ENCODE measurements at places on chromosomes 13 and 19.

DNA sequence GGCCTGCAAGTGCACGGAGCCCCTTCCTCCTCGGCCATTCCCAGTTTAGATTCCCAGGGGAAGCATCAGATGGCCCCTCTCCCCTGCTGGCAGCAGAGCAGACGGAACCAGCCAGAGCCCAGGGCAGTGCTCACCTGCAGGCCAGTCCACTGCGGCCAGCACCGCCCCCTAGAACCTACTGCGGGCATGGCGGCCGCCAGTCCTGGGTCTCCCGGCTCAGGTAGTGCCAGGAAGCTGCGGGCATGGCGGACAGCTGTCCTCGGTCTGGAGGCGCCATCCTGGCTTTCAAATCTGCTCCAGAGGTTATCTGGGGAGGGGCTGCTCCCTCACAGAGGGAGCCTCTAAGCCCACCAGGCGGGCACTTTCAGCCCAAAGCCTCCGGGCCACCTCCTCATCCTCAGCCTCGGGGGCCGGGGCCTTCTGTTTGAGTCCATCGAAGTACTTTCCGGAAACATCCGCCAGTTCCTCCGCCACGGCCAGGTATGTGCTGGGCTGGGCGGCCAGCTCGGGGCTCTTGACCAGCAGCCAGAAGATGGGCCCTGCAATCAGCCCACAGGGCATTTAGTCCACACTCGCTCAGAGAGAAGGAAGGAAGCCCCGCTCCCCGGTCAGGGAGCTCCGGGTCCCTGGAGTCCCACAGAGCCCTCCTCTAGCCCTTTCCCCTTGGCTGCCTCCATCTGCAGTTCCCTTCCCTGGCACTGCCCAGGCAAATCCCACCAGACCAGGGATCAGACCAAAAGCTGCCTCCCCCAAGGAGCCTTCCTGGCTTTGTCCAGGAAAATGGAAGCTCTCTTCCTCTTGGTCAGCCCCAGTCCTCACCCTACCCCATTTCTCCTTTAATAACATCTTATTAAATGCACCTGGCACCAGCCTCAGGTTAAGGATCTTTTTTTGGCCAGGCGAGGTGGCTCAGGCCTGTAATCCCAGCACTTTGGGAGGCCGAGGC is 7.0 kb upstream of the GP6 start:
- no peak for DNase-seq

- no peak for DNase-seq
These were observed 42.6 kb upstream of the C13orf46 start for GRCh38 chr13:114016321-114017027.

DNA sequence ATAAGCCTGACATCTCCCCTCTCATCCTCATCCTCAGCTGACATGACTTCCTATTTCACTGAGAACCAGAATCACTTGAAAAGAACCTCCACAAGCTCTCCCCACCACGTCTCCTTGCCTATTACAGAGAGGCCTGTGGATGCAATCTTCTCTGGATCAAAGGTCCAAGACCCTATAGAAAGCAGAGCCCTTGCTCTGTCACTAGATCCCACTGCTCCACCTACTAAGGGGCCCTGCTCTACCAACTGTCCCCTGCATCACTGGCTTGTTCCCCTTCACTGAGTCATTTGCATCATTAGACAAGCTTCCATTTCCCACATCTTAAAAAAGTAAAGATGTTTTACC is 40.8 kb downstream of the RCBTB2 start:
- no peak for DNase-seq

DNA sequence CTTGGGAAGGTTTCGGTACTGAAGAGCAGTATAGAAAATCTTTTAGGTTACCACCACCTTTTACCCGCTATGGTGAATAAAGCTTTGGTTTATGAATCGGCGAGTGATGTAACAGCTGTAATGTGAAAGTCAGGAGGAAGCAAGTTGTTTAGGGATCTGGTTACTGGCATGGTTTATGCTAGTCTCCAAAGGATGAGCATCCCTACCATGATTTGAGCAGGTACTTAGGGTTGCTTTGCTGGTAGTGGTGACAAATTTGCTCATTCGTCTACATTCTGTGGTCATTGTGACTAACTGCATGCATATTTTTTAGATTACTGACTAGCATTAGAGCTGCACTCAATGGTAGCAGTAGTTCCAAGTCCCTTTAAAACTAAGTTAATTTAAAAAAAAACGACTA is 104.1 kb downstream of the FRY start:
- peak; percentile 42 for DNase-seq

DNA sequence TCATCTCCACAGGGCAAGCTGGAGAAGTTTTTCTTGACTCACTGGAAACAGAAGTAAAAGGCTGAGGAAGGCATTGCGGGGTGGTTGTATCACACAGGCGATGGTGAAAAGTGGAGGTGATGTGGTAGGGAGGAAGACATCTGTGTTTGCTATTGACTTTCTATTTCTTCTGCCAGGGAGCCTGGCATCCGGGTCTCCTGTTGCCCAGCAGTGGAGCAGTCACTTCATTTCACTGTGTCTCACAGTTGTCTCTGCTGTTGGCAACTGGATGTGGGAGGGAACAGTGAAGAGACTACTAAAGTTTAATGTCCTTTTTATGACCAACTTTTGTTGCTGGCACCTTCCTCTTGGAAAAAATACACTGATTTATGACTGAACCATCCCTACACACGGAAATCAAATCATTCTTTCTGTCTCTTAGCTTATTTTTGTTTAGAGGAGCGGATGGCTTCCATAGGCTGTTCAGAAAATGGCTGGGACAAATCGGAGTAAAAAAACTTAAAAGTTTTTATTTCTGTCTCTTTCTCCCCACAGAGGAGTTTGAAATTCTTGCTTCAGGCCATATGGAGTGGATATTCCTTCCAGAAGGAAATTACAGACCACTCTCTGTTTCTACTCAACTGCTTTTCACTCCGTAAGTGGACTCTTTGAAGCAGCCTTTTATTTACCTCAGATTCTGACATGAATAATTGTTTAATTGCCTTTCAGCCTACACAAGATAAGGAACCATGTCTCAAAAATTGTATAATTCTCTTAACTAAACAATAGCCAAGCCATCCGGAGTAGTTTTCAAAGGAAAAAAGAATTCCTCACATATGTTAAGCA is 23.8 kb upstream of the MEDAG start:
- no peak for DNase-seq

- DNase-seq, result no peak
These were observed 31.6 kb downstream of the CCNE1 start for GRCh38 chr19:29843180-29844051.

Measured in non-pigmented ciliary epithelial cell (primary cell).